Adrenal gland (tissue), 19 donors: ENCODE measurements at places on chromosomes 2 and 18. TPM values are rescaled to one million over a fixed set of nuclear protein-coding genes. Genes with fewer than 3 reads are reported as not detected.

TMEM247 gene
- not detected for total RNA-seq

GRCh38 chr2:120853306-120854013 lies 117.8 kb downstream of the GLI2 start:
- DNase-seq = no peak
- H3K4me1 ChIP-seq = no peaks in the 10 kb centered on the region
- no peaks in the 10 kb centered on the region for H3K27me3 ChIP-seq
- no peak overlapping the region for H3K4me3 ChIP-seq
- H3K36me3 ChIP-seq = no peaks in the 10 kb centered on the region

GRCh38 chr2:205909184-205909572 lies 176.8 kb downstream of the INO80D start:
- H3K27ac ChIP-seq = no peak overlapping the region
- peaks cover 10% of the 10 kb centered on the region for H3K27me3 ChIP-seq
- H3K36me3 ChIP-seq = no peaks in the 10 kb centered on the region
- H3K4me3 ChIP-seq = no peak overlapping the region
- H3K4me1 ChIP-seq = no peaks in the 10 kb centered on the region

DNA sequence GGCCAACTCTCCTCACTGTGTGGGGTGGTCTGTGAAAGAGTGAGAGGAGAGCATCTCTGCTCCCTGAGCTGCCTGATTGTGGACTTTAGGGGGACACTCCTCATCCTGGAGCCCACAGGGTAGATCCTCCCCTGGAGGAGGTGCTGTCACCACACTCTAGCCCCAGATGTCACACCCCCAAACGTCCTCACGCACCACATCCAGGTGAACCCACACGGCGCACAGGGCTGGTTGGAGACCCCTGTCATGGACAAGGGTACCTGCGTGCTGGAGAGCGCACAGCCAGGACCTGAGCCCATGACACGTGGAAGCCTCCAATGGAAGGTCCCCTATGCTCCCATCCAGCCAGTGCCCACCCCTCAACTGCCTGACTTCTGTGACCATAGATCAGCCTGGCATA lies 10.5 kb downstream of the AGXT start:
- H3K27ac ChIP-seq = no peak overlapping the region
- DNase-seq = no peak
- no peaks in the 10 kb centered on the region for H3K36me3 ChIP-seq
- H3K4me1 ChIP-seq = no peaks in the 10 kb centered on the region
- no peaks in the 10 kb centered on the region for H3K27me3 ChIP-seq
- H3K4me3 ChIP-seq = no peak overlapping the region

THUMPD2 gene
- 10.7 TPM for total RNA-seq

GRCh38 chr2:219282375-219282774 lies 3.2 kb downstream of the DNAJB2 start:
- H3K27ac ChIP-seq = no peak overlapping the region
- H3K36me3 ChIP-seq = peaks cover 53% of the 10 kb centered on the region
- peaks cover 14% of the 10 kb centered on the region for H3K4me1 ChIP-seq
- DNase-seq = no peak

- peaks cover 20% of the 10 kb centered on the region for H3K36me3 ChIP-seq
- no peak overlapping the region for H3K27ac ChIP-seq
- no peaks in the 10 kb centered on the region for H3K27me3 ChIP-seq
- no peak overlapping the region for H3K4me3 ChIP-seq
- H3K4me1 ChIP-seq = no peaks in the 10 kb centered on the region
Measured at GRCh38 chr18:13756261-13756660, 29.8 kb downstream of the RNMT start.

- H3K36me3 ChIP-seq = peaks cover 11% of the 10 kb centered on the region
- no peak for DNase-seq
- no peak overlapping the region for H3K4me3 ChIP-seq
- no peaks in the 10 kb centered on the region for H3K4me1 ChIP-seq
- no peaks in the 10 kb centered on the region for H3K27me3 ChIP-seq
- no peak overlapping the region for H3K27ac ChIP-seq
Measured at GRCh38 chr2:99461828-99462483, 27.9 kb downstream of the REV1 start.

DNA sequence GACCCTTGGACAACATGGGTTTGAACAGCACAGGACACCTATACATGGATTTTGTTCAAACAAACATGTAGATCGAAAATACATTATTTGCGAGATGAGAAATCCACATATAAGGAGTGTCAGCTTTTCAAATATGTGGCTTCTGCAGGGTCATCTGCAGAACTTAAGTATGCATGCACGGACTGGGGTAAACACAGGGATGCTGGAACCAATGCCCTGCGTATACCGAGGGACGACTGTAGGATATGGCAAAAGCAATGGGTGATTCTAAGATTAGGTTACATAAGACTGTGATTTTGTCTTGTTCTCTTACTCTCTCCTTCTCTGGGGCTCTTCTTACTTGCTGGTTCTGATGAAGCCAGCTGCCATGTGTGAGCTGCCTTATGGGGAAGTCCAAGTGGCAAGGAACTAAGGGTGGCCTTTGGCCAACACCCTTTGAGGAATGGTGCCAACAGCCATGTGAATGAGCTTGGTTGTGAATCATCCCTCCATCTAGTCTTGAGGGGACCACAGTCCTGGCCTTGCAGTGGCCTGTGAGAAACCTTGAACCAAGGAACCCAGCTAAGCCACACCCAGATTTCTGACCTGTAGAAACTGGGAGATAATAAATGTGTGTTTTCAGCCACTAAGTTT lies 66.5 kb downstream of the EVA1A start:
- H3K27ac ChIP-seq = no peak overlapping the region
- no peaks in the 10 kb centered on the region for H3K27me3 ChIP-seq
- H3K4me1 ChIP-seq = no peaks in the 10 kb centered on the region
- no peak overlapping the region for H3K4me3 ChIP-seq

DNA sequence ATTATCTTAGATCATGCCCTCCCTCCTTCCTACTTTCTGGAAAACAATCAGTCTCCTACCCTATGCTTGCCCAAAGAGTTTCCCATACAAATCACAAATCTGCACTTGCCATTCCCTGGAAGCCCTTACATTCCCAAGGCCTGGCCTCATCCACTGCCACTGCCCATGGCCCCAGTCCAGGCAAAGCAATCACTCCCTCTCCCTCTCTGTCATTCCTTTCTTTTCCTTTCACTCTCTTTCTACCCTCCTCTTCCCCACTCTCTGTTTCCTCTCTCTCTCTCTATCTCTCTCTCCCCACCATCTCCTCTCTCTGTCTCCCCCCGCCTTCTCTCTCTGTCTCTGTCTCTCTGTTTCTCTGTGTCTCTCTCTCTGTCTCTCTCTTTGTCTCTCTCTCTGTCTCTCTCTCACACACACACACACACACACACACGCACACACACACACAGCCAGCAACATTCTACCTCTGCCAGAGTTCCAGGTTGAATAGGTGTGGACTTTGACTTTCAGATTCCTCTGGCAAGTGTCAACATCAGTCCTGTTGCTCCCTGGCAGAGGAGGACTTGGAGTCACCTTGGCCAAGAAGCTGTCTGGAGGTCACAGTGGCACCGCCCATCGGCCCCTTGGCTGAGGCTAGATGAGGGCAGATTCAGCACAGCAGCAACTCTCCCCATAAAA lies 43.7 kb upstream of the NAT8 start:
- no peaks in the 10 kb centered on the region for H3K27me3 ChIP-seq
- H3K4me3 ChIP-seq = no peak overlapping the region
- no peaks in the 10 kb centered on the region for H3K4me1 ChIP-seq
- no peak overlapping the region for H3K27ac ChIP-seq
- no peak for DNase-seq
- no peaks in the 10 kb centered on the region for H3K36me3 ChIP-seq
